ENCODE measurements at places on chromosomes 5 and 9.

DNA sequence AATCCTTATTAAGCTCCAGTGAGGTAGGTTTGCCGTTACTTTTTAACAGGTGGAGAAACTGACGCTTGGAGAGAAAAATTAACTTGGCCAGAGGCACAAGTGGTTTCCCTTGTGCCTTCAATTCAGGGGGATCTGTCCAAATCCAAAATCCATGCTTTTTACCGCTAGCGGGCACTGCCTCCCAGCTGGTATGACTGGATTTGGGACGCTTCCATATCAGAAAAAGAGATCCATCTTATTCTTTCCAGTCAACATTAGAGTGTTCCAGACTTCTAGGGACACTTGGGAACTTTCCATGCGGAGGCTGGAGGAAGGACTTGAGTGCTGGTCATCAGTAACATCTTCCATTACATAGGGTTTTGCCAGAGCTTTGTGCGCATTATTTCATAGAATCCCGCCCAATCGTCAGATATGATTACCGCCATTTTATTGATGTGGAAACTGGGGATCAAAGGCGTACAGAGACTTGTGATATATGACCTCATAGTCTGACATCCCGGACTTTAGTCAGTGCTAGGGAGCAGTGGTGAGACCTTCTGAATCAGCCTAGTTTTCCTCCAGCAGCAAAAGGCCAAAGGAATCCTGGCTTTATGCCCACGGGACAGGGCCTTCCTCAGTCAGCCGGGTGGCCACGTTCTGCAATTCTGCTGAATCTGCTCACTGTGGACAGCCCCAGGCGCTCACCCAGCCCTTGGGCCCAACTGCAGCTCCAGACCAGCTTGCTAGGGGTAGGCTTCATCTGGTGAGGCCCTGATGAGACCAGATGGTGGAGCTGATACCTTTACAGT, 1.1 kb upstream of the GNPDA1 start:
- peak; percentile 62 for DNase-seq

DNA sequence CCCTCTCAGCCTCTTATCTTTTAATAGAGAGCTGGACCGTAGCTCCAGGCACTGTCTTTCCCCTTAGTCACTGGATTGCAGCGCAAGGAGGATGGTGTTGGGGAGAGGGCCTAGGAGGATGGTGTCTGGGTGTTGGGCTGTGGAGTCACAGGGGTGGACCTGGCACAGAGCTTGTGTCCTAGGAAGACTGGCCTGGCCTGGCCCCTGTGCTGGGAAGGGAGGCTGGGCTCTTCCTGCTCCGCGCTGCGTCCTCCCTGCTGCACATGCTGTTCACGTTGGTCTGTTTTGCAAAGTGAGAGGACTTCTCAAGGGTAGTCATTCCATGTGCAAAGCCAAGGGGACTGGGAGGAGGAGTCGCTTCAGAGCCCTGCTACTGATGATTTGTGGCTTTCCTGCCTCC, 123.9 kb downstream of the EHMT1 start:
- DNase-seq = no peak

- no peak for DNase-seq
These were observed 23.9 kb upstream of the DMRT2 start for GRCh38 chr9:1026219-1026618.

DNA sequence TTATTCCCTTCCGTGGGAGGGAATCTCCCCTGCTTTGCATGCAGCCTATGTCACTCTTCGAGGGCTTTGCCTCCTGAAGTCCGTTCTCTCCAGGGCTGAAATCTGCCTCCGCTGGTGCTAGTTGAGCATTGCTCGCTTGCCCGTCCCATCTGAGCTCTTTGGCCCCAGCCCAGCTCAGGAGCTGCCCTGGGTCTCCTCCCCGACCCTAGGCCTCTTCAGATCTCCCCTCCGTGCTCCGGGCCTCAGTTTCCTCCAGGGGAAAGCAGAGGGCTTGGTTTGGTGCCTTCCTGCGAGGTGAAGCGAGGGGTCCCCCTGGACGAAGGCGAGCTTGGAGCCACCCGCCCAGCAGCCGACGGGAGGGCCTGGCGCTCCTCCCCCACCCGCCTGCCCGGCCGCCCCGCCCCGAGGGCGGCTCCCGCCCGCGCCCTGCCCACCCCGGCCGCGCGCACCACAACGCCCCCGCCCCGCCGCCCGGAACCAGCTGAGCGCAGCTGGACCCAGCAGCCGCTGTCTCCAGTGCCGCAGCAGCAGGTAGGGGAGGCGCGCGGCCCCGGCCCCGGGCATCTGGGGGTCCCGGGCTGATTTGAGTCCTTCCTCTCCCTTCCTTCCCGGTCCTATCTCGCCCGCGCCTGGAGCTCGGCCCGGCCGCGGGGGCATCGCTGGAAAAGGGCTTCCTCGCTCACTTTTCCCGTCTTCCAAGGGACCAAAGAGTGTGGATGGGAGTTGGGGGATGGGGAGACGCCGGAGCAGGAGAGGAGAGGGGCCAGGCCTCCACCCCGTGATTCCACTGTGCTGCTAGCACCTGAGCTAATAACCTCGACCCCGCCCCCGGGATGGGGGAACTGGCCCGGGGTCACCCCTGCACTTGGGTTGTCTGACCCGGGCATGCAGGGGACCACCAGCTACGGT, at the start of gene GSN:
Gene GSN (plus strand): TSS at position 474 of the 909 bp plus-strand sequence. CDS start 33,810 bp downstream, outside the sequence.
- peak; percentile 68 for DNase-seq

DNA sequence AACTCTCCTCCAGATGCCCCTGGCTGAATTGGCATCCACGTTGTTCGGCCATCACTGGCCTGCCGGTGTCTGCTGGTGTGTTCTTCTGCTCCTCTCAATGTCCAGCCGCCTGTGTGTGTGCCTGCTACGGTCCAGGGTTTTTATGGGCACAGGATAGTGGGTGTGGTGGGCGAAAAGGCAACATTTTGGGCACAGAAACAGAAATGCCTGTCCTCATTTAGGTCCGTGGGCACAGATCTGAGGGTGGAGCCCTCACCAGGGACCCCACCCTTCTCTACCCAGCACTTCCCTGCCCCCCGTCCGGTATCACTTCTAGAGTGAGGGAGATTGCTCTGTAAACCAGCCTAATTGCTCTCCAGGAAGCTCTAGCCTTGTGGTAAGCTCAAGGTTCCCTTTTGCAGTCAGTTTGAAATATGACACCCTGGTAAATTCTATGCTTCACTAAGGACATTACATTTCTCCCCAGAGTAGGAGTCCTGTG, 410.1 kb downstream of the MAT2B start:
- no peak for DNase-seq

DNA sequence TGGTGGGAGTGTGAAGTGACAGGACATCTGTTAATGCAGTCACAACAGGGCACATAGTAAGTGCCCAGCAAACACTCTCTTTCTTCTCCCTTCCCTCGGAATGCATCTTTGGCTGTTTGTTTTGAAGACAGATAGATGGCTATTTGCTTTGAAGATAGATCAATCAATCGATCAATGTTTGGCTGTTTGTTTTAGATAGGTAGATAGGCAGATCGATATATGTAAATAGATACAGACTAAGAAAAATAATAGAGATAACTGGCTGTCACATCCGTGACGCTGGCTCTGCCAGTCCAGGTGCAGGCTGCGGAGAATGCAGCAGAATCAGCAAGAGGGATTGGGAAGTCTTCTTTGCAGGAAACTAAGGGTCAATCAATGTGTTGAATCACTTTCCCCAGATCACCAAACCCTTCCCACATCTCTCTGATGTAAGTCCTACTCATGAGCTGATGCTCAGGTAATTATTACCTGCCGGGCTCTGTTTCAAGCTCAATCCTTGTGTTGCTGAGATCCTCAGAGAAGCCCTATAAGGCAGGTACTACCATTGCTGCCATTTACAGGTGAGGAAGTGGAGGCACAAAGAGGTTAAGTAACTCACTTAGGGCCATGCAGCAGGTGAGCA, 60.8 kb downstream of the ERGIC1 start:
- no peak for DNase-seq

DNA sequence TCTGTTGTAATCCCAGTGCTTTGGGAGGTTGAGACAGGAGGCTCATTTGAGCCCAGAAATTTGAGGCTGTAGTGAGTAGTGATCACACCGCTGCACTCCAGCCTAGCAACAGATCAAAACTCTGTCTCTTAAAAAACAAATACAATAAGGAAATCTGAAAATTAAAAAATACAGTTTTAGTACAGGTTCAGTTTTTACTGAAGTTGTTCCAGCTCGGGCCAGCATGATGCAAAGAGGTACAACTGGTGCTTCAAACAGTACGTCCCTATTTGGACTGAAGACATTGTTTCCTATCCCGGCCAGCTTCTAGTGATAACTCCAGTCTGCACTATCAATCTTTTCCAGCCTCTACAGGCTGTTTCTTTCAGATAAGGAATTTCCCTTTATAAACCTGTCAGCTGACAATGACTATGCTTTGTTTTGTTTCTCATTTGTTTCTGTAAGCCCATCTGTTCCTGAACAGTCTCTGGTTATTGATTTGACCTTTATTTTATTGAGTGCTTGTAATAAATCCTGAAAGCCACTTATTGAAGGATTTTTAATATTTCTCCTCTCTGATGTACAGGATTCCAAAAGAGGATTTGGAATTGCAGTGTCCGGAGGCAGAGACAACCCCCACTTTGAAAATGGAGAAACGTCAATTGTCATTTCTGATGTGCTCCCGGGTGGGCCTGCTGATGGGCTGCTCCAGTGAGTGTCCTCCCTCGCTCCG, 41.9 kb downstream of the TJP2 start:
- peak; percentile 94 for DNase-seq

DNA sequence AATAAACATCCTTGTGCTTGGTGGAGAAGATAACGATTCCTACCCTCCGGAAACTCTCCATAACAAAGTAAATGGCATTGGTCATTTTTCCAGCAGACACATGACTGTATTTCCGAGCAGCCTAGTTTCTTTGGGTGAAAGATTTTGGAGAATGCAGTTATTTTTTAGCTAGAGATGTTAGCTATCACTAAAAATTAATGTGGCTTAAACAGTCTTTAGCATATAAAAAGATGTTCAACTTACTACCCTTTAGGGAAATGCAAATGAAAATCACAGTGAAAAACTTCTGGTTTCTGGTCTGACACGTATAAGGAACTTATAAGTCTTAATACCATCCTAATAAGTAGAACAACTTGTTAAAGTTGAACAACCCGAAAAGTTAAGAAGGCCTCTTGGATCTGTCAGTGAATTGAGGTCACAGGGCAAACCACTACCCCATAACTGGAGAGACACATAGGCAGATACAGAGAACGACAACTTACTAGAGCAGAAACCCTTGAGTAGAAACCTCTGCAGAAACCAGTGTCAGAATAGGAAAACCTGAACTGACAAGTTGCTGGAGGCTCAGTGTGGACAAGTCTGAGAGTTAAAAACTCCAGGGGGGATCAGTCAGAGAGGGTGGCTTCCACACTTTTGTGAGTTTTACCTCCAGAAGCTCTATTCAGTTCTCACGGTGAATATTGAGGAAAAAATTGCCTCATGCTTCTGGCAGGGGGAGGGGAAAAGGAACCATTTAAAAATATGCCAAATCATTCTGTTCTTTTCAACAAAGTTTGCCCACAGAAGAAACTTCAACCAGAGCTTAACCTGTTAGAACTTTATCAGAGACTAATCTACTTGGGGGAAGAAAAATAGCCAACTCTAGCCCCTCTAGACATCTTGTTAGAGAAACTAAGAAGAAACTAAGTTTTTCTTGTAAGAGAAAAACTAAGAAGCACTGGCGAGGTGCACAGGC, 325.2 kb upstream of the RPS23 start:
- DNase-seq = no peak

- DNase-seq = no peak
These were observed 483.5 kb downstream of the AGTPBP1 start for GRCh38 chr9:85258236-85258635.

DNA sequence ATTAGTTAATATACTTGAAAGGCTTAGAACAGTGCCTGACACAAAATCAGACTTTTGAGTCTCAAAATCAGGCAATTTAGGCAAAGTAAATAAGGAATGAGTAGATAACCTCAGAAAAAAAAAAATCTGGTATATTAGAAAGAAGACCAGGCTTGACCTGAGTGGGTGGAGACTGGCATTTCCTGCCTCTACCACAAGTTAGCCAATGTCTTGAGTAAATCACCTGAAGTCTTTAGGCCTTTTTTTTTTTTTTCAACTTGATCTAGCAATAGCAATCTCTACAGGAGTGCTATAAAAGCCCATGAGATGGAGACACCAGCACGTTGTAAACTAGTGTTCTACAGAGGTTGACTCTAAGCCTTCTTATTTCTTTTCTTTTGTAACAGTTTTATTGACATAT, 104.2 kb upstream of the RASEF start:
- no peak for DNase-seq

DNA sequence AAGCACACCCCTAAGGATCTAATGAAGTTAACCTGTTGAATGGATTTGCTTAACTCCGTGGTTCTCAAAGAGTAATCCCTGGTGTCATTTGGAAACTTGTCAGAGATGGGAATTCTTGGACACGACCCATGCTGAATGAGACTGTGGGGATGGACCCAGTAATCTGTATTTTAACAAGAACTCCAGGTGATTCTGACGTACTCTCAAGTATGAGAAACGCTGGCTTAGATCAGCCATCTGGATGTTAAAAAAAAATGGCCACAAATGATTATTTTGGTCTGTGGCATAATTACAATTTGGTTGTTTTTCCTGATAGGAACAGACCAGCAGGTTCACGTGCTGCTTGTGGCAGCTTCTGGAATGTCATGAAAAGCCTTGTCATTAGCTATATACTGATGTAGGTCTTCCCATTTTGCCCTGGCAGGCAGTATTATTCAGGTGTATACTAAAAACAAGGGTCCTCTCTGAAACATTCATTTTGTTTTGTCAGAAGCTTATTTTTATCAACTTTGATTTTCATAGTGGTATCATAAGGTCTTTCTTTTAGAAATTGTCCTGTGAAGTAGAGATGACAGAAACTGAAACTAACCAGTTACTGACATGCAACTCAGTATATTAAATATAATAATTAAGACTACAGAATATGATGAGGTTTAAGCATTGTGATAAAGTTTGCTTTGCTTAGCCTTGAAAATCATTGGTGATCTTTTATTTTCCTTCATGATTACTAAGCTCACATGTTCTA, 15.4 kb downstream of the CPEB4 start:
- no peak for DNase-seq

DNA sequence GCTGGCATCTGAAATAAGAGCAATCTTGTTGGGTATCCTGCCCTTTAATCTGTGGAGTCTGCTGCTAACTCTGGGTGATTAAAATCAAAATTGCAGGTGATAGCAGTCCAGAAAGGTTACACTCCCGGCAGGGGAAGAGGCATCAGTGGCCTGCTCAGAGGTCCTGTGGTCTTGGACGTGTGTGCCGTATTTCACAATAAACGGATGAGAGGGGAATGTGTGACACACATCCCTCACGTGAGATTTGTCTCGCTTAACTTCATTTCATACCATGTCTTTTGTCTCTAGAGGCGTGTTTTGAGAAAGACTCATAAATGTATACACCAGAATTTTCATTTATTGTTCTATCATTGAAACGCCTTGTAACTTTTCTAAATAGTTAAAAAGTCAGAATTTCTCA, 36.6 kb downstream of the FAM240B start:
- DNase-seq = no peak

DNA sequence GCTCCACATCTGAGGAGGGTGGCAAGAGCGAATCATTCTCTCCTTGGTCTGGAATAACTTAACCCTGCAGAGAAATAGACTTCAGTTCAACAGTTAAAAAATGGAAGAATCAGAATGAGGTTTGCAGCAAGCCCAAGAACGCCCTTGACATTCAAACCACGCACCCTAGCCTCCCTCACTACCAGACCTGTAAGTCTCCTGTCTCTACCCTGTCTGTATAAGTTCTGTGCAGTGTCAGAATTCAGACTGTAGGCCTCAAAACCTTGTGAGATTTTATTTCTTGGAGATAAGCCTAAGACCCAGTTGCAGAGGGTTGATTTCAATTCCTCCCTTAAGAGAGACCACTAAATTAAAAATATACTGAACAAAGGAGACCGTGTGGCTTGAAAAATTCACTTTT, 35.8 kb upstream of the PLPP1 start:
- DNase-seq = no peak

Measured in endothelial cell of umbilical vein (primary cell).